Keratinocyte (primary cell): ENCODE measurements at places on chromosomes 1 and 21. TPM values are rescaled to one million over a fixed set of nuclear protein-coding genes. Genes with fewer than 3 reads are reported as not detected.
A peak's percentile ranks its signal among the peaks of the same experiment; 100 is the strongest.

DNA sequence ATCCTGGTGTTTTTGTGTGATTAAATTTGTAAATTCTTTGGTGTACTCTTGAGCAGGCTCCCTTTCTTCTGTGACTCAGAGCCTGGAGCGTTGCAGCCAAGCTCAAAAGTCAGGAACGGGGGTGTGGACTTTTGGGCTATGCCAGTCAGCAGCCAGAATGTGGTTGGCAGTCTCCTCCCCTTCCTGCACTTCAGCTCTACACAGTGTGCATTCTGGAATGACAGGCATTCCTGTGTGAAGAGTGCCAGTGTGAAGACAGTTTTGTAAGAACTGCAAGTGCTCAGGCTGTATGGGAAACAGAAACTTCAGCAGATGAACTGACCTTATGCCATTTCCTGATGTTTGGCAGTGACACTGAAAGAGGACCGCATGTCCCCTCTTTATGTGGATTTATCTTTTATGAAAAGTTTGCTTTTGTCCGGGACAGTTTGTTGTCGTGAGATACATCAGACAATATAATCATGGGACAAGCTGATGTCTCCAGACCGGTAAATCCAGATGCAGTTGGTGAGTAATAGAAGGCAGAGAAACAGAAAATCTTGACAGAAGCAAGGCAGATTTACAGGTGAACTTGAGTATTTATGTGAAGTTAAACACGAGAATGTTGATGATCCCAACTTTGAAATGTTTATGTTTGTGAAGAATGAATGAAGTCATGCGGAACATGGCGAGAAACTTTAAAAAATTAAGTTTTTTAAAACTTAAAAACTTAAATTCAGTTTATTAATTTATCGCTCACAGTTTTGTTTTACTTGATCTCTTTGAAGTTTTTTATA, 67.7 kb upstream of the RCC1 start:
- DNase-seq: peak; percentile 83

DNA sequence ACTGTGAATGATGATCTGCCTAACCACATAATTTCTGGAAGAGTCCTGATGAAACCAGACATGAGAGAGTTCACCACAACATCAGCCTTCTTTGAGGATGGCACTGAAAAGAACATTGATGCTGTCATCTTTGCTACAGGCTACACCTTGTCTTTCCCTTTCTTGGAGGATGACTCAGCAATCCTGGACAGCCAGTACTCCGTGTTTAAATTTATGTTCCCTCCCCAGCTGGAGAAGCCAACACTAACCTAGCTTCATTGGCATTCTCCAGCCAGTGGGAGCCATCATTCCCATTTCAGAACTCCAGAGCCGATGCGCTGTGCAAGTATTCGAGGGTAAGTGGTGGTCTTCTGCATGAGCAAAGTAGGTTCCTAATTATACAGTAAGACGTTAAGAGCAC, 164.1 kb upstream of the POGK start:
- no peak for DNase-seq

Gene LCE2B
- polyA plus RNA-seq: 0.14 to 0.83 TPM (median 0.49 TPM) in 3 replicates

Gene TMEM39B
- polyA plus RNA-seq: 6.8 to 11.7 TPM (median 7.3 TPM) in 3 replicates

Gene RAD54L
- 0.42 to 5.1 TPM (median 3.8 TPM) in 3 replicates for polyA plus RNA-seq

Gene DMRTA2
- polyA plus RNA-seq: 0.01 TPM in 1 of 3 replicates, not detected in the others

DNA sequence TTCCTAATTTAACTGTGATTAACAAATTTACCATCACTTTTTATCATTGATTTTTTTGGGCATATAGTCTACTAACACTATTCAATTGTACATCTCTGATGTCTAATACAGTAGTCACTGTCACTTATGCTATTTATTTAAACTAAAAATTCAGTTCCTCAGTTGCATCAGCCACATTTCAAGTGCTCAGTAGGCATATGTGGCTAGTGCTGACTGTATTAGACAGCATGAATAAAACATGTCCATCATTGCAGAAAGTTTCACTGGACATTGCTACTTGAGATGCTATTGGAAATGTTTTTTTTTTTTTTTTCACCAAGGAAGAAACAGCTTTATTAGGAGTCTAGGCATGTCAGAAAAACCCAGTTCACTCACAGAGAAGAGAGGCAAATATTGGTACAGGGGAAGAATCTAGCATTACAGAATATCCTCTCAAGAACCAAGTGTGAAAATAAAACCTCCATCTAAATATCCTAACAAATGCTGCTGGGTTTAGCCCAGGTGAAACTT, 108.1 kb upstream of the GNG4 start:
- no peak for DNase-seq

Gene LHX4
- polyA plus RNA-seq: not detected in 3 replicates

- no peak for DNase-seq
Observed at GRCh38 chr1:160353223-160353622, 10.0 kb downstream of the NCSTN start.

- DNase-seq: no peak
Observed at GRCh38 chr1:100628631-100629081, 90.7 kb downstream of the GPR88 start.

DNA sequence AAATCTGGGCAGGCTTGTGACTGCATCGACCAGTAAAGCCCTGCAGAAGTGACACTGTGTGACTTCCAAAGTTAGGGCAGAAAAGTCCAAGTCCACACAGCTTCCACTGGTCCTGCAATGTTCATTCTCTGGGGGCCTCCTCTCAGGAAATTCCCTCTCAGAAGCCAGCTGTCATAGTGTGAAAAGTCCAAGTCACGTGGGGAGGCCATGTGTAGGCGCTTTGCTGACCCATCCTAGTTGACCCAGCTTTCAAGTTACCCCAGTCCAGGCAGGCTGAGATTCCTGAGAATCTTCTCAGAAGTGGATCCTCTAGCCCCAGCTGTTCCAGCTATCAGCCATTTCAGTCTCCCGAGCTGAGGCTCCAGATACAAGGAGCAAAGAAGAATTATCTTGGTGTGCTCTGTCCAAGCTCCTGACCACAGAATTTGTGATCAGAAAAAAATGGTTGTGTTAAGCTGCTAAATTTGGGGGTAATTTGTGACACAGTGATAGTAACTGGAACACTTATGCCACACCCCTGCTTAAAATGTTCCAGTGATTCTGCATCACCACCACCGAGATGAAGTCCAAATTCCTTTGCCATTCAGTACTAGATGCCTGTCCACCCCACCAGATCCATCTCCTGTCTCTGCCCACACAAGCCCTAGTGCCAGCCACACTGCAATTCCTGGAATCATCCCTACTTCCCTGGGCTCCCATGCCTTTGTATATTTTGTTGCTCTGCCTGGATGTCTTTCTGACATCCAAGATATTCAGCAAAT, 2.5 kb upstream of the STUM start:
- no peak for DNase-seq

Gene TMIGD3
- polyA plus RNA-seq: not detected in 3 replicates

Gene ZSWIM5
- 0.03 to 0.06 TPM in 2 of 3 replicates, not detected in the other for polyA plus RNA-seq

GRCh38 chr1:207888652-207889051, 22.3 kb downstream of the CD34 start:
- DNase-seq: no peak

DNA sequence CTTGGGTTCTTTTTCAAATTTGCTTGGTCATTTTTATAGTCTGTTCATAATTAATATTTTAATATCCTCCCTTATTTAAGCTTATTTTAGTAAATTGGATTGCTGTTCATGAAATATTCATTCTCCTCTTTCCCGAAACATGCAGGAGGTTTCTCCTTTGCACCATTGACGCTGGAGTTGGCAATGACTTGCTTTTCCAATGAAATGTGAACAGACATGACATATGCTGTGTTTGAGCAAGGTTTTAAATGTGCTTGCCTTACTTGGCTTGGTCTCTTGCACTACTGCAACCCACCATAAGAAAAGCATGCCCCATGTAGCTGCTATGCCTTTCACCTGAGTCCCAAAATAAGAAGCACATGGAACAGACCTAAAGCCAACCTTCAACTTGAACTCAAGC, 498.0 kb upstream of the NFIA start:
- DNase-seq: no peak

DNA sequence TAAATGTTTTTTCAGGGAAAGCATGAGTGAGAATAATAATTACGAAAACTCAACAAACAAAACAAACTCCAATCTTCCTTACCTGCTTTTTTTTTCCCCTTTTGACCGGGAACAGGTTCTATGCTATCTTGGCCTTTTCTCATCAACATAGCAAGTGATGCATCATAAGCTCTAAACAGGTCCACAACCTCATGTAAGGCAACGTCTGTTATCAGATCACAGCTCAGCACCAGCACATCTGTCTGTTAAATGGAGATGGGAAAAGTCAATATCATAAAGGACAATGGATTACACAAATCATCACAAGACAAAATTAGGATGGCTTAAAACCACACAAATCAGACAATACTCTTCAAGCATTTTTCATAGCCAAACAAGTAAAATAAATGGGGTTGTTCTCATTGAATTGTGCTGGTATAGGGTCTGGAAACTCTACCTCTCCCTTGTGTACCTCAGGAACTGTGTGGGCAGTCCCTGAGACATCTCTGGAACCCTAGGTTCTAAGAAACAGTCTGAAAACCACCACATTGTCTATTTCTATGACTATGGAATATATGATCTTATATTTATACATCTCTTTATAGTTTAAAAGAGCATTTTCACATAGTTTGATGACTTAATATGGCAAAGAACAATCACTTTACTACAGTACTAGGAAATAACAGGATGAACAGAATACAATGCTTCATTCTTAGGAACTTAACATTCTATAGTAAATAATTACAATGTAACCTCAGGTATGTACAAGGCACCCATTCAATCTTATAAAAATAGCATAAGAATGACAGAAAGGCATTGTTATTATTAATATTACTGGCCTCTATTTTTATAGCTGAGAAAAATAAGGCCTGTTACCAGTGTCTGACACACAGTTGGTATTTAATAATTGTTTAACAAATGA, 44.7 kb downstream of the EIF2B3 start:
- no peak for DNase-seq

- DNase-seq: no peak
Observed at GRCh38 chr1:225880636-225881035, 1.5 kb downstream of the TMEM63A start.

DNA sequence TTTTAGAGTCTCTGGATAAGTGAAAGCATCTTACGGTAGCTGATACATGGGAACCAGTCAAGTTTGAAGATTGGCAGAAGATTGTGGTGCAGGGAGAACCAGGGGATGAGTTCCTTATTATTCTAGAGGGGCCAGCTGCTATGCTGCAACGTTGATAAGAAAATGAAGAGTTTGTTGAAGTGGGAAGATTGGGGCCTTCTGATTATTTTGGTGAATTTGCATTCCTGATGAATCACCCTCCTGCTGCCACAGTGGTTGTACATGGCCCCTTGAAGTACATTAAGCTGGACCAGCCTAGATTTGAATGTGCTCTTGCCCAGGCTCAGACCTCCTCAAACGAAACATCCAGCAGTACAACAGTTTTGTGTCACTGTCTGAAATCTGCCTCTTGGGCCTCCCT, 45.9 kb downstream of the BTBD8 start:
- no peak for DNase-seq

Gene ASTN1
- polyA plus RNA-seq: 0.08 TPM in 3 replicates

- DNase-seq: no peak
Observed at GRCh38 chr21:38914528-38915293, 109.0 kb downstream of the ETS2 start.

DNA sequence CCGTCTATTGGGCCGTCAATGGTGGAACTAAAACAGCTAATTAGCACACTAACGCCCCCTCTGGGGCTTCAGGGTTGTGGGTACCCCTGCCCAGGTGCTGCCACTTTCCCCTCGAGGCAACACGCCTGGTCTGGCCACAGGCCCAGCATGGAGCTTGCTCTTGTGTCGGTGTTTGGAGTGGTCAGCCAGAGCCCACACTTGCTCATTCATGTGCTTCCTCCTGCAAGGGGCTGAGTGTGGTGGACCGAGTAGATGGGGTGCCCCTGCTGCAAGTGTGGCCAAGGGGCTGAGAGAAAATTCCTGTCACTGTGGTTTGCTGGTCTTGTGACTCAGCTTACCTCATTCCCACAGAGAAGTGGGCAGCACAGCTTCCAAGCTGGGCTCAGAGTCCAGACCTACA, 25.7 kb downstream of the HTR6 start:
- no peak for DNase-seq

DNA sequence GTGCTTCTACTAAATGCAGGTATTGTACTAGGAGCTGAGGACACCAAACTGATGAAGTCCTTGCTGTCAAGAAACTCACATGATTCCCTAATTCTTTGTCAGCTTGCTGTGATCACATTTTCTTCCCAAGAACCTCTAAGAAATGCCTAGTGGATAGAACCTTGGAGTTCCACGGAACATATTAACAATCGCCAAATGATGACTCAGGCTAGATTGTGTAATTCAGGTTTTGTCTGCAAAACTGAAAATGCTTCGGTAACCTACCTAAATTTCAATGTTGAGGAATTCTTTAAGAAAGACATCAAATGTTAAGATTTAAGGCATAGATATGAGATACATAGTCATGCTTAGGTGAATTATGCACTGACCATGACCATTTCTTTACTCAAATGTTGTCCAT, 1.7 kb upstream of the GADD45A start:
- DNase-seq: no peak

DNA sequence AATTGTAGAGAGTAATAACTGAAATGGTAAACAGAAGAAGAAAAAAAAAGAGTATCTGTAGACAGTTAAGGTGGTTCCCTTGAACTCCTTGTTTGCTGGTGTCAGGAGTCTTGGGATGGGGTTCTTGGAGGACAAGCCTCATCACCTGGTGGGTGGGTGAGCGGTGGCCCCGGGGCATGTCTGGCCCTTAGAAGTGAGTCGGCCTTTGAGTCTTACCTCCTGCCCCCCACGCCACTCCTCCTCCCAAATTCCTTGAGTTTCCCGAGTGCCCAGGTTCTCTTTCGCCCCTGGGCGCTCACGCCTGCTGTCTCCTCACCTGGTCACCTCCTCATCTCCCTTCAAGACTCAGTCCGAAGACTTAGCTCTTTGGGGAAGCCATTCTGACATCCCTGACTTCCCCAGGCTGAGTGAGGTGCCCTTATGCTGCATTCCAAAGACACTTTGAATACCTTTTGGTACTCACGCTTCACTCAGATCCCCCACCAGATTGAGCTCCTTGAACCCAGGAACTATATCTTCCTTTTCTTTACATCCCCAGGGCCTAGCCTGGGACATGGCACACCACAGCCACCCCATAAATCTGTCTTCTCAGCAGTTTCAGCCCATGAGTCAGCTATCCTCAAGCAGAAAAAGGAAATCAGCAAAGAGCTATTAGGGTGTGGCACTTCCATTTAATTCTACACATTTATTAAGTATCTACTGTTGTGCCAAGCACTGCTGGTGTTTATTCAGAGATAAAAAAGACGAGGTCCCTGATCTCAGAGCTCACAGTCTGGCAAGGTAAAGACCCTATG, 13.5 kb upstream of the IKBKE start:
- no peak for DNase-seq

- no peak for DNase-seq
Observed at GRCh38 chr1:118963138-118963455, 25.0 kb downstream of the TBX15 start.

GRCh38 chr1:45103534-45103933, 91.5 kb downstream of the UROD start:
- DNase-seq: no peak

DNA sequence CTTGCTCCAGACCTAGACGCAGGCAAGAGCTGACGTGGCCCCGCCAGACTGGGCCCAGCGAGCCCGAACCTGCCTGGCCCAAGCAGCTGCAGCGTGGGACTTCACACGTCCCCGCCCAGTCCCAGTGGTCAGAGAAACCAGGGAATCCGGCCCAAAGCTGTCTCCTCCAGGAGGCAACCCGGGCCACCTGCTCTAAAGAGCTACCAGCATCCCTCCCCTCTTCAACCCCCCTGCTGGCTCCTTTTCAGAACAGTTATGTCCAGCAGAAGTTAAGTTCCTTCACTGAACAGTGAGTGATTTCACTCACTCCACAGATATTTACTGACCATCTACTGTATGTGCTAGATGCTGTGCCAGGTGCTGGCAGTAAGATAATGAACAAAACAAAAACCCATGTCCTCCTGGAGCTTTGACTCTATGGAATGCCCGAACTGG, 2.1 kb upstream of the EFNA1 start:
- peak; percentile 80 for DNase-seq

Gene KRTAP27-1
- not detected in 3 replicates for polyA plus RNA-seq
